T-helper 9 cell (primary cell): ENCODE measurements at places on chromosomes 12 and 14.

DNA sequence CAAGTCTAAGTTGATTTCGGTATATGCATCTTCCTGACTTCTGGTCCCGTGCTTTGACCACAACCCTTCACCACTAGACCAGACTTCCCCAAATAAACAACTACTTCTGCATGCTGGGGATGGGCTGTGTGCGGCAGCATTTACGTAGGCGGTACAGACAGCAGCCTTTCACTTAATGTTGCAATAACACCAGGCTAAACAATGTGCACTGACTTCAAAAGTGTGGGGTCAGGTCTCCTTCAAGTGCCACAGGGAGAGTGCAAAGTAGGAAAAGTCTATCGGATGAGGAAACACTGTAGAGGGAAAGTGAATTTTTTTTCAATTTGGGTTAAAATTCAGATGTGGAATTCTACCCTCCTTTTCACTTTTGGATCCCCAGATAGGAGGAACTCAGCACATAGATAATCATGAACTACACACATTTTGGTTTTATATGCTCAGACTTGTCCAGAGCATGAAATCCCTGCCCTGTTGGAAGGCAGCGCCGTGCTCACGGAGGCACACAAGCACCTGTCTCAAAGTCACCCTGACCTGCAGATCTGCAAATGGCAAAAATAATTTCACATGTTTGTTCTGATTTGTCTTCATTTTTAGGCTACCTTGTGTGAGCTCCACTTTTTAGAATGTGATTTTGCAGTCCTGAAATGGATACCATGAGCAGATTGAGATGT lies 3.6 kb upstream of the FOS start:
- DNase-seq, result peak; percentile 64

DNA sequence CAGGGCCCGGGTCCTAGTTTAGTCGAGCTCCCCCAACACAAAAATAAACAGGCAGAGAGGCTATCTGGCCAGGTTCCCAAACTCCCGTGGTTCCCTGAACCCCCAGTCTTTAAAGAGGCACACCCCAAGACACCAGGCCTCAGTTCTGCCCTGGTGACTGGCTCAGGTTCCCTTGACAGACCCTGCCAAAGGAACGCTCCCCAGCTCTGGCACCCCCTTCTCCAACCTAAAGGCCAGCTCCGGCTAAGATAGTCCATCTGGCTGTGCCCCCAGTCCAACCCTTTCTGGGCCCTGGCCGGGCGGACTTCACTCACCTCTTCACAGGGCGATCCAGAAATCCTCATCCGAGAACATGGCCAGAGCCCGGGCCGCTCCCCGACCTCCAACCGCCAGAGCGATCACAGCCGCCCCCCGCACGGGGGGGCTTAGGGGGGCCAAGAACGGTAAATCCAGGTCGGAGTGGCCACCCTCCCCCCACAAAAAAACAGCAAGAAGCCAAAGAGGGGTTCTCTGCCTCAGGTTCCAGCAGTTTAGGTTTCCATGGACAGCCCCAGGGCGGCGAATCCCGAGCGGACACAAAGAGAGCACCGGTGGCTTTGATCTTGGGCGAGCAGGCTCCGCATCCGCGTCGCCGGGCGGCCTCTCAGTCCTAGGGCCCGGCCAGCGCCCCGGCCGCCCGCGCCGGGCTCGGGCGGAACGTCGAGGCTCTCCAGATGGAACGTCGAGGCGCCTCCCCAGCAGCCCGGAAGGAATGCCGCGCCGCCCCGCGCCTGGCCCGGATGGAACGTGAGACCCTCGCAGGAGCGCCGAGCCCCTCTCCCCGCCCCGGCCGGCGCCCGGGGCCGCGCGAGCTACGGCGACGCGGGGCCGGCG lies 1.1 kb downstream of the KMT2D start:
- no peak for DNase-seq

- DNase-seq, result no peak
Measured at GRCh38 chr14:22821193-22822015, 6.2 kb upstream of the SLC7A7 start.

GRCh38 chr12:62123721-62124203 lies 136.4 kb upstream of the USP15 start:
- DNase-seq, result peak; percentile 7

DNA sequence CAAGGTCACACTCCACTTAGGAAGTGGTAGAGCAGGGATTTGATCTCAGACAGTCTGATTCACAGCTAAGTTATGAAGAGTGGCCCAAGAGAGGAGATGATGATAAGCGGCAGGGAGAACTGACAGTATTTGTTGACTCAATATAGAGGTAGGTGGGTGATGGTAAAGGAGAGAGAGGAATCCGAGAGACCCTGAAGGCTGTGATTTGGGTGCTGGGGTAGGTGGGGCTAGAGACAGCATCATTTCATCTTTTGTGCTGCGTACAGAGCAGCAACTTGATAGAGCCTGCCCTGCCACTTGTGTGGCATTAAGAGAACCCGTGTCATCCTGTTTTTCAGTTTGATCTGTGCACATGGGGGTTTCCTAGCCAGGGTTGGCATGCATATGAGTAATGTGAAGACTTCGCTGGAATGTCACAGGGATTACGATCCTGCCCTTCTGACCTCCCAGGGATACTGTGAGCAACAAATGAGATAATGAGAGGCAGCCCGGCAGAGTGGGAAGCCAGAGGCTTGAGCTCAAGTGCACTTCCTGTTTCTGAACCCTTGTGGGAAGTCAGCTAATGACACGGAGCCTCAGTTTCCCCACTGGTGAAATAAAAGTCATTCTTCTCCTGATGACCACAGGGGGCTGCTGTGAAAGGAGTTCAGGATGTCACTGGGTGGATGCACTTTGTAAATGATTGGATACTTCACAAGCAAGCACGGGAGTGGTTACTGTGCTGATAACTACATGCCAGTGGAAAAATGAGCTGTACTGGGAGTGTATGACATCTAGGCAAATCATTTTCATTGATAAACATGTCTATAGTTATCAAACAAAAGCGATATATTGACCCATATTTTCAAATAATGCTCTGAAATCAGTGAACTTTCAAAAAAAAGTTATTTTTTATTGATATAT lies 59.5 kb upstream of the IGF1 start:
- no peak for DNase-seq

DNA sequence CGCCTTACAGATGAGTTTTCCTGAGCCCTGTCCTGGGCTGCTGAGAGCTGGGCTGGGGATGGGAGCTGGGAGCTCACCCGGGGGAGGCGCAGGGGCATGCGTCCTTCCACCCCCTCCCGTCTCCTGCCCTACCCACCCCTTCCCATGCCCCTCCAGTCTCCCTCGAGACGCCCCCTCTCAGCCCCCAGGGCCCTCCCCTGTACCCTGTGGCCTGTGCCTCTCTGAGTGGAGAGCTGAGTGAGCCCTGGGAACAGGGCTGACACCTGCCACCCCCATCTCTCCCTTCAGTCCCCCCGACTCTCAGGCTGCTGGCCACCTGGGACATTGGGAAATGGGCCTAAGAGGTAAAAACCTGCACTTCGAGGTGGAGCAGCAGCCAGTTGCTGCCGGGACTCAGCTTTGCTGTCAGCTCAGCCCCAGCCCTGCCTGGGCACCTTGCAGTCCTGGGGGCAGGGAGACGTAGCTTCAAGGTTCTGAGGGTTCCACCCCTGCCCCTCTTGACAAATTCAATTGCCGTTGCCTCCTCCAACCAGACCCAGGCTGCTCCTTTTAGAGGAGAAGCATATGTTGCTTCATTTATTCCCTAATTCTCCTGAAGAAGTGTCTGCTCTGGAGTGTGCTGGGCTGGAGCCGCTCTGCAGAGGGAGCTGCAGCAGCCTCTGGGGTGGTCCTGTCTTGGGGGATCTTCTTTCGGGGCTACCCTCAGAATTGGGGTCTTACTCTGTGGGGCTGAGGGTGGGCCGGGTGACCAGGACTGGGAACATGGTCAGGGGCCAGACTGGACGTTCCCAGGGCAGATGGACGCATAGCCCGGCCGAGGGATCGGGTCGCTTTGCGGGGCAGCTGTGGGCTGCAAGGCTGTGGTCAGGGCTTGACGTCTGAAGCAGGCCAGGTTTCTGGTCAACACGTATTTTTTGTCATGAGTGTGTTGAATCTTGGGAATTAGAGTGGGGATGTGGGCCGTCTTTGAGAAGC lies 141.4 kb downstream of the ADGRD1 start:
- DNase-seq, result no peak

DNA sequence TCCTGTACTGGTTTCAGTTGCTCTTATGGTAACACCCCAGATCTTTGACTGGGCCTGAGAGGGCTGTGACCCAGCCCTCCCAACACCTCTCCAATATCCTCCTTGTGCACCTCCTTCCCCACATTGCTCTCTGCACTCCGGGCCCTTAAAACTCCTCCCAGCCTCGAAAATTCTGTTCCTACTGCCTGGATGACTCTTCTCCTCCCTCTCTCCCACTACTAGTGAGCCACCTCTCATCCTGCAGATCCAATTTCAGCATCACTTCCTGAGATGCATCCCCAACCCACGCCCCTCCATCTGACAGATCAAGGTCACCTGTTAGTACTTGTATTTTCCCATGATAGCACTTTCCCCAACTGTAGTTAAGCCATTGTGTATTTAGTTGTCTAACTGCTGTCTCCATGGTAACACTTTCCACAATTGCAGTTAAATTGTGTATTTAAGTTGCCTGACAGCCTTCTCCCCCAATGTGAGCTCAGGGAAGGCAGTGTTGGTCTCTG lies 11.5 kb upstream of the NT5DC3 start:
- no peak for DNase-seq

DNA sequence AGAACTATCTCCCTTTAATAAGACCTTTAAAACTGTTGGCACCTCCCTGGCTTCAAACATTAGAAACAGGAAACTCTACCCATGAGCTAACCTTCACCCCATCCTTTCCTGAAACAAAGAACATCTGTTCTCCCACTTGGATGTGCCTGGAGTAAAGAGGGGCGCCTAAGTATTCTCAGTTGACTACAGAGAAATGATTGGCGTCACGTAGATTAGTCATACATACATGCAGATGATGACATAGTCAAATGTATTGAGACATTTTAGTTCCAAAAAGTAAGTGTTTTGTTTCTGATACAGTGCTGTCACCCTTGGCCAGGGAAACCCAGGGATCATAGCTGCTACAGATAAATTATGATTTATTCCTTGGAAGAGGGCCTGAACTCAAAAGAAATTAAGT lies 260.0 kb upstream of the PLEKHG7 start:
- DNase-seq, result no peak

DNA sequence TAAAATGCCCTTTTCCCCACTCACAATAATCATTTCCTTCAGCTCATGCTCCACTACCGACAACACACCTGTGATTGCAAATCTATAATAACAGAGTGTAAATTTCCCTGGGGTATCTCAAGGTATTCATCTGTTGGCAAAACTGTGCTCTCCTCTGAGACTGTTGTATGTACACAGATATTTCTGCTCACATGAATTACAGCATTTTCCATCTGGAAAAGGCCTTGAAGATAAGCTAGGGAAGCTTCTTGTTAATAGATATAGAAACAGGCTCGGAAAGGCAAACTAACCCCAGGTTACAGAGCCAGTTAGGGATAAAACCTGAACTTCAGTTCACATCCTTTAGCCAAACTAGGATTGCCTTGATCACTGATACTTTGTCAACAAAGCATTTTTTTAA lies 210.4 kb upstream of the KRR1 start:
- no peak for DNase-seq

DNA sequence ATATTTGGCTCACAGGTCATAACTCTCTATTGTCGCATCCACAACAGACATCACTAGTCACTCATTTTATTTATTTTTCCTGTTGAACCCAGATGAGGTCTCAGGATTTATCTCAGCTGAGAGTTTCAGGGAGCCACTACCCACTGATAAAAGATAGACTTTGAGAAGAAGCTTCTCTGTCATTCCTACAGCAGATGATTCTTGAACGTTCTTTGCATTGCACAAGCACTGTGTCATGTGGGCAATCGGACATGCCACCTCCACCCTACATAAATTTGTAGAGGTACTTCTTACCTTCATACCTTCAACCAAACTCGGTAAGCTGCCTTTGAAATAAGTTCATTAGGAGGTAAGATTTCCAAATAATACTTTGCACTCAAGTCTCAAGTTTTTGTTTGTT lies 627.9 kb upstream of the TBX3 start:
- DNase-seq, result no peak

GRCh38 chr12:100128512-100128908 lies 14.2 kb downstream of the BLTP3B start:
- no peak for DNase-seq

DNA sequence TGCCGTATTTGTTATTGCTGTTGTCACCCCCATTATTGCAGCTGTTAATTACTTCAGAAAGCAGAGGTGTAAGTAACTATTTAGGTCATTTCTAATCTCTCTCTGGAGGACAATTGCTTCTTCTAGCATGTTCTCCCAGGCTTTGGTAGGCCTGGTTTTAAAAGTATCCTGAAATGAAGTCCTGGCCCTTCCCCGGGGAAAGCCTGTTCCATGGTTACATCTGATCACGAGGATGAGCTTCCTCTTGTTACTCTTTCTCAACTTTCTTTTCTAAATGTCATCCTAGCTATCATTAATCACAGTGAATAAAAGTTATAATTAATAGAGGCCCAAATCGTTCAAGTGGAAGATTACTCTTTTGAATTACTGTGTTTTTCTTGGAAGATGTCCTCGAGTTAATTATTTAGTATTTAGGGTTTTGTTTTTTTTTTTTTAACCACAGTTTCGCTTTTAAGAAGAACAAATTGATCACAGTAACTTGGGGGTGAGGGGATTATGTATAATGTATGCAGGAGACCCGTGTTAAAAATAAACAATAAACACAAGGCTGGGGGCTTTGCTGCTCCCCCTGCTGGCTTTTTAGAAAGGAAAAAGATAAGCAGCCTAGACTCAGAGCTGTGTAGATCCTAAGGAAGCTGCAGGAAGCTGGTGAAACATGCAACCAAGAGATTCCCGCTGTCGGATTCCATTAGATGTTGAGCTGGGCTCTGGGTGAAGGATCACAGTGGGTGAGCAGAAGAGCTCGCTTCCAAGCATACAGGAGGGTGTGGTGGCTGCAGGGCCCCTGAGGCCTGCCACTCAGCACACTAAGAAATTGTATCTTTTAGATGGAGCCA lies 420.1 kb downstream of the FUT8 start:
- no peak for DNase-seq

GRCh38 chr14:55581342-55581771 lies 1.4 kb downstream of the KTN1 start:
- DNase-seq, result no peak

DNA sequence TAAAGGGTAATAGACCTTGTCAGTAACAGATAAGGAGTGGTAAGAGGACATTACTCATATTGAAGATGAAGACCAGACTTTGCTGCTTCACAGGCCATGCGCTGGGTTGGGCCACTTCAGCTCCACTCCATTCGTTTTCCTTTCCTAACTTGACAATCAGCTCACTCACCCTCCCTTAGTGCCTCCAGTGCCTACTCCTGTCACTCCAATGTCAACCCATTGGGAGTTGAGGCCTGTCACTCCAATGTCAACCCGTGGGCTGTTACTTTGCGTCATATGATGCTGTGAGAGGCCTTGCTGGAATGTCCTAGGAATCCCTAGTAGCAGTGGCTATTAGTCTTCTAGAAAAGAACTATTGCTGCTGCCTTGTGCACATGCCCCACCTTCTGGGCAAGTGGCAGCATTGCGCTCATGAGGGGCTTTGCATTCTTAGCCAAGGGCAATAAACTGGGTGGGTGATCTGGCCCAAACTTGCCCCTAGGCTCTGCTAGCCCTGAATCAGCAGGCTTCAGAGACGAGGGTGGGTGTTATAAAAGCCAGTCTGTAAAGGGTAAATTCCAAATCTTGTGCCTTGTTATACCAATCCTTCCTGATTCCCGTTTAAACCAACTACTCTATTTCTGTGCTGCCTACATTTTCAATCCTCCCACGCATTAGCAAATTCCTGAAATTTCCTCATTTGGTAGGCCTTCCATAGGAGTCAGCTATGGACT lies 36.1 kb downstream of the BAZ2A start:
- DNase-seq, result peak; percentile 43

GRCh38 chr12:29147731-29148595 lies 1.1 kb upstream of the FAR2 start:
- DNase-seq, result no peak

GRCh38 chr12:19382563-19382962 lies 56.7 kb upstream of the AEBP2 start:
- DNase-seq, result no peak
